ENCODE measurements at places on chromosomes 12 and 14.
A peak's percentile ranks its signal among the peaks of the same experiment; 100 is the strongest.

- DNase-seq = peak; percentile 19
Measured at GRCh38 chr12:90163975-90164374, 455.3 kb upstream of the ATP2B1 start.

DNA sequence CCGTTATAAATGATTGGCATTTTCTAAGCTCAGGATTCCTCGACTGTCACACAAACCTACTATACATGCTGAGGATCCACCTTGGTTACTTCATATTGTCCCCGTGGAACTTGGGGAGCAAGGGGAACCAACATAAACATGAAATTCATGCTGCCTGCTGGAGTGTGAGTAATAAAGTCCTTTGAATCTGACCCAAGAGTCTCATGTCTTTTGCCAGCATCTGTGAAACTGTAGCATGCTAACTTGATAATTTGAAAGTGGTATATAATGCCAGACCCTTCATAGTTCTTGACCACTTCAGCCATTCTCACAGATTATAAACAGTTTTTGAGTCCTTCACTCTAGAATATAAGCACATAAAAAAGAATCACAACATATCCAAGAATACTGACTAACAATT, 17.1 kb downstream of the SLC35F4 start:
- DNase-seq = no peak

- no peak for DNase-seq
Measured at GRCh38 chr12:129067491-129067890, 214.2 kb downstream of the GLT1D1 start.

GRCh38 chr12:3931776-3932175, 58.6 kb upstream of the PARP11 start:
- DNase-seq = no peak

GRCh38 chr14:65000898-65001591, 14.3 kb downstream of the FNTB start:
- DNase-seq = peak; percentile 84

DNA sequence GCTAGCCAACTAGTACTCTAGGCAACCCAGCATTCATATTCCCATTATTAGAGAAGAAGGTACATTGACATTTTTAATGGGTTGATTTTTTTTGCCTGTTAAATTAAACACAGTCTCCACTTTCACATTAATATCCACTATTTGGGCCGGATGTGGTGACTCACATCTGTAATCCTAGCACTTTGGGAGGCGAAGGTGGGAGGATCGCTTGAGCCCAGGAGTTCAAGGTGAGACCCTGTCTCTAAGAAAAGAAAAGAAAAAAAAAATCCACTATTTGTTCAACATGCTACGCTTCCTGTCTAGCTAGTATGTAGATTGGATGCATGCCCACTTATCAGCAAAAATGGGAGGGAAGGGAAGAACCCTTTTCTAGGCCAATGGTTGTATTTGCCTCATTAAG, 7.1 kb upstream of the CRADD start:
- DNase-seq = peak; percentile 23

- peak; percentile 20 for DNase-seq
Measured at GRCh38 chr12:107236824-107237511, 143.6 kb upstream of the CRY1 start.

GRCh38 chr14:104684449-104684821, 5.0 kb upstream of the INF2 start:
- DNase-seq = no peak

DNA sequence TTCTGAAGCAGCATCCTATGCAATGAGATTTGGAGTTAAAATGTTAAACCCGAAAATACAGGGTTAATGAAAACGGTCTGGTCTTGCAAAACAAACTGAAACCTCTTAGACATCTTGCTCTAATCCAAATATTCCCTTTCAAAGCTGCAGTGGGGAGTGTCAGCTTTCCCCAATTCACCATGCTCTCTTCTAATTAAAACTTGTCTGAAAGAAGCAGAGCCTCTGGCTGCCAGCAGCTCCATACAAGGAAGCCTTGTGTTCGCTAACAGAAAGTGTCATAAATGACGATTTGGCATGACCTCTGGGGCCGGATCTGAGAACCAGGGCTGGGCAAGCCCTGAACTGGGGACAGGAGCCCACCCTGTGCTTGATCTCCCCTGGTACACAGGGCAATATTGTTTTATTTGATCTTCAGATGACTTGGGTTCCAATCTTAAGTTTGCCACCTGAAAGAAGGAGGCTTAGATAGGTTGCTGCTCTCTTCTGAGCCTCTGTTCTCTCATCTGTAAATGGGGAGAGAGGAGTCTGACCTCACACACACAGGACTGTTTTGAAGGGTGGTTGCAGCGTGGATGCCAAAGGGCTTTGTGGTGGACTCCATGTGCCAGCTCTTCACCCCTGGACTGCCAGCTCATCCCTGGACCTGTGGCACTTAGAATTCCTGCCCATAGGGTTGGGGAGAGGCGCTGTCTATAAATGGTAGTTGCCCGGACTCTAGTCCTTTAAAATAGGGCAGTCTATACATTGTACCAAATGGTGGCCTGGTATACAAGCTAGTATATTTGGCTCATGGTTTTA, 7.8 kb downstream of the KMT5A start:
- no peak for DNase-seq

GRCh38 chr12:77160931-77161330, 95.6 kb upstream of the E2F7 start:
- DNase-seq = peak; percentile 16

GRCh38 chr12:66036317-66036716, 94.2 kb downstream of the LLPH start:
- peak; percentile 99 for DNase-seq

DNA sequence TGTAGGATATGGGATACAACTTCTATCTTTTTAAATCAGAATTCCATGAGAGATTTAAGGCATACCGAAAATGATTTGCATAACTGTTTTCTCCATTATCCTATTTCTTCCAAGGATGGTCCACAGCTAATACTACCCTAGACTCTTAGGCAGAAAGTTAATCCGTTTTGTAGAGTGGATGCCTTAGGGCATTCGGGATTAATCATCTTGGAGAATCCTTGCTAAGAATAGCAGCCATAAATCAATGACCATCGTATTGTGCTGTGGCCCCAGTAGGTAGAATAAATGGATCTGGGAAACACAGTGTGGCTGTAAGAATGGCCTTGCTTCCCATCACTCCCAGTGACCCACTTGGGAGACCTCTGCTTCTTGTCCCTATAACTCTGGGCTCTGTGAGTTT, 99.6 kb downstream of the SSPN start:
- peak; percentile 43 for DNase-seq

GRCh38 chr14:104917993-104918392, 6.7 kb upstream of the PLD4 start:
- no peak for DNase-seq

DNA sequence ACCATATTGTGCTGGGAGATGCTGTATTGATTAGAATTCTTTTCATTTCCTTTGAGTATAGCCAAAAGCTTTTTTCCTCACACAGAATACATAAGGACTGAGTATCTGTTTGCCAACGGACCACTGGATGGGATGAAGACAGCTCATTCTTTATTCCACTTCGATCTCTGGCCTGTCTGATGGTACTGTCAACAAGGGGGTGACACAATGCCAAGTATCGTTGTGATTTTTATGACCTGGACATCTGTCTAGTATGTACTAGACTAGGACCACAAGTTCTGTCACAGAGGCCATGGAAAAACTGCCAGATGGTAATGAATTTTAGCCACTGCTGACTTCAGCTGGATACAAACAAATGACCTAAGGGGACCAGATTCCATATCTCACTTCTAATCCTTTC, 502.7 kb downstream of the SOX5 start:
- DNase-seq = no peak

GRCh38 chr12:124684971-124685688, 117.7 kb upstream of the NCOR2 start:
- peak; percentile 82 for DNase-seq

DNA sequence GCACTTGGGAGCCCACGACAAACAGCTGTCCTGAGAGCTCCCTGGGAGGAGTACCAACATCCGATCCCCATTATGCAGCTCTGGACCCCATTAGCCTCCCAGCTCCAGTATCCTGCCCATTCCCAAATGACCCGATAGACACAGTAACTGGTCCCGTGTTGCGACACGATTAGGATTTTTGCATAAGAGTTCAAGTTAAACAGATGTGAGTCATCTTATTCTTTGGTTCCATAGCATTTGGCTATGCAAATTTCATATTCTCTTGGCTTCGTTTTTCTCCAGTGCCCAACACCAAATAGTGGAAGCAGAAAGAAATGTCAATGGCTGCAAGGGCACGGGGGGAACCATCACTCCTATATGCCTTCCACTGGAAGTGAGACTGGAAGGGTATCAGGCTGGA, 43.0 kb upstream of the LRRC10 start:
- peak; percentile 34 for DNase-seq

DNA sequence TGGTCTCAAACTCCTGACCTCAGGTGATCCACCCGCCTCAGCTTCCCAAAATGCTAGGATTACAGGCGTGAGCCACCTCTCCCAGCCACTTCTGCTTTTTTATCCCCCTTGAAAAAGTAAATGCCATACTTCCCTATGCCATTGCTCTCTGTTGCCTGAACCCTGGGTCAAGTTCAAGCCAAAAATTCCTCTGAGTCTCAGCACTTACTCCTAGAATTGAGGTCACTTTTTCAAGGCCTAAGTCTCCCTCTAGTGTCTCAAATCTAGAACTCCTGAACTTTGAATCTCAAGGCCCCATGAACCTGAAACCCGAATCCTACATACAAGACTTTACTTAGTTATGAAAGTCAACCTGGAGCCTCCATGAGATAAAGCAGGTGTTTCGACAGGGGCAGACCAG, 1.4 kb upstream of the APOBEC1 start:
- DNase-seq = peak; percentile 5

DNA sequence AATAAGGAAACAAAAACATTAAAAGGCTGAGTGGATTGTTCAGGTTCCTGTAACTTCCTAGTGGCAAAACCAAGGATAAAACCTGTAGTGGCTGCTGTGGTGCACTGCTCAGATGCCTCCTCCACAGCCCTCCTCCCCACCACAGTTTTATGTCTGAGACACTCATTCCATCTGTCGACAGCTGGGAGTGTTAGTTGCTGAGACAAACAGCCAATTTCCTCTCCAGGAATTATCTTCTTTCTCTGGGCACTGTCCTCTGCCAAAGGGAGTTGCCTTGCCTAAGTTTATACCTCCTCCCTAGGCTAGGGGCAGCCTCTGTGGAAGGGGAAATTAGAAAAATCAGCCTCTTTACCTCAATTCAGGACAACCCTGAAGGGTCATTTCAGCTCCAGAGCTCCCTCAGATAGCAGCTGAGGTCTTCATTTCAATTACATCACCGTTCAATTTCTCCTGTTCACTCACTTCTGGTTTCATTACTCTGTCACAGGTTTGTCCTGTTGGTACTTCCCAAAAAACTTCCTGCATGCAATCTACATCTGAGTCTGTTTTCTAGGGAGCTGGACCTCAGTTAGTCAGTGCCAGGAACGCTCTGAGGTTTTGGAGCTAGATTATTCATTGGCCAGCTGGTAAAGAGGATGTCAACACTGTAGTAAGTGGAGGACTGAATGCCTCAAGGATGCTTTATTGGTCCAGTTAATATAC, 74.9 kb upstream of the ATP2B1 start:
- DNase-seq = peak; percentile 60

- DNase-seq = peak; percentile 62
Measured at GRCh38 chr12:98532687-98533304, 17.4 kb downstream of the TMPO start.

- no peak for DNase-seq
Measured at GRCh38 chr12:113242026-113242418, 20.8 kb downstream of the TPCN1 start.

GRCh38 chr14:22096514-22096895, 422.9 kb upstream of the OR4E1 start:
- no peak for DNase-seq

- DNase-seq = no peak
Measured at GRCh38 chr12:114954511-114955055, 270.6 kb upstream of the TBX3 start.

- DNase-seq = peak; percentile 50
Measured at GRCh38 chr12:89354612-89355067, 2.3 kb upstream of the DUSP6 start.

- DNase-seq = no peak
Measured at GRCh38 chr14:86954623-86955022, 1038.4 kb downstream of the GALC start.

GRCh38 chr14:51023964-51024363, 70.9 kb downstream of the TRIM9 start:
- peak; percentile 25 for DNase-seq

DNA sequence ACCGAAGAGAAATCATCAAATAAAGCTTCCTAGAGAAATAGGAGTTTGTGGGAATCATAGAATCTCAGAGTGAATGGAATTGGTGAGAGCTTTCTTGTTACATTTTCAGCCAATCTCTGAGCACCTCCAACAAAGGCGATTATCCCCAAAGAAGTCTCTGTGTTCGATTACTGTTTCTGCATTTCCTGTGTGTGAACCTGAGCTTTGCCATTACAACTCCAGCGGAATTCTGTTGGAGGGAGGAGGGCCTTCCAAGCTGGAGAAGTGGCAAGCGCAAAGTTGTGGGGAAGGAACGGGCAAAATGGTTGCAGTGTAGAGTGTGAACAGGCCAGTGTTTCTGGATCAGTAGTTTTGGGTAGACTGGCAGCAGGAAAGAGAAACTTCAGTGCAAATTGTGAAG, 23.1 kb downstream of the TMEM117 start:
- no peak for DNase-seq

GRCh38 chr12:111993292-111994150, 19.4 kb downstream of the TMEM116 start:
- DNase-seq = no peak

Measured in EH (cell line).